ENCODE measurements at places on chromosomes 4 and X.

- no peak for DNase-seq
These were observed 66.9 kb downstream of the TAB3 start for GRCh38 chrX:30822068-30822681.

DNA sequence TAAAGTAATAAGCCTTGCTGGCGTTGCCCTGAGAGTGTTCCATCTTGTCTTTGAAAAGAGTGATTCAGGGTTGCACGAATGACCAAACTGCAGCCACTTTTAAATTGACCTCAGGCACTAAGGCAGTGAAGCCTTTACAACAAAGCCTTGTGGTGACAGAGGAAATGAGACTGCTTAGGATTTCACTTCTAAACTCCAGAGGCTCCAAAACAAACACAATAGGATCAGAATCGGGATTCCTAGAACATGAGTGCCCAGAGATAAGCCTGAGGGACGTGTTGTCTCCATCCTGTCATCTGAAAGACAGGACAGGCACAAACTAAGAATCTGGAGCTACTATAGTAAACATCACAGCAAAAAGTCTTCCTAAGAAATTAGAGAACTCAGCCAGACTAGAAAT is 405.2 kb downstream of the PPARGC1A start:
- no peak for DNase-seq

- DNase-seq, result no peak
These were observed 45.9 kb upstream of the NEIL3 start for GRCh38 chr4:177263818-177264217.

DNA sequence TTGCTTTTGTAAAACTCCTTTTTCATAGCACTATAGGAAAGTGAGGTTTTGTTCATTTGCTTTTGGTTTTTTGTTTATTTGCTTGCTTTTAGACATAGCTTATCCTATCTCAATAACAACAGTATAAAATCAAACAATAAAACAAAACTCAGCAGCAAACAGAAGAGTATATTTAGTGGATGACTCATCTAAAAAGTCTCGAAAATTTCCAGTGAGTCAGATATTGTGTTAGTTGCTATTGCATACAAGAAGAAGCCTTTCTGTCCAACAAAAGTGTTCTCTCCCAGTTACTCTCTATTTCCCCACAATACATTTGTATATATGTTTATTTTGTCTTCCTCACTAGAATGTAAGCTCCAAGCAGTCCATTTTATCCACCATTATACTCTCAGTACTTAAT is 36.0 kb upstream of the NPNT start:
- DNase-seq, result no peak
